Activated naive CD8-positive, alpha-beta T cell treated with anti-CD3 and anti-CD28 coated beads, Interleukin-2, amount 10 ng/mL, durations not matched to agents 7 days and 5 days (primary cell): ENCODE measurements at places on chromosomes 6 and 20. TPM values are rescaled to one million over a fixed set of nuclear protein-coding genes. Genes with fewer than 3 reads are reported as not detected.

DNA sequence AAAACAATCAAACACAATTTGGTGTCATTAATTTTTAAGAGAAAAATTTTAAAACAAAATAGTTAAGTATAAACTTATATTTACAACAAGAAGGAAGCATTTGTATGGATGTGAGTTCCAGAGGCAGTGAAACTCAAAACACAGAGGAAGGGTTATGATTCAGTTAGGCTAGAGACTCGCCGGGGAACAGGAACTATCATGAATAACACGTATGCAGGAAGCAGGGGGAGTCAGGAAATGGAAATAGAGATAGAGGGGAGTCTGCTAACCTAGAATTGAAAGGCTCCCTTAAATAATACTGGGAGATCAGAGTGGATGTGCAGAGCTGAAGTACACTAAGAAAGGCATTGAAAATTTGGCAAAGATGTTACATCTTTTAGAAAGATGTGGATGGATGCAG lies 14.2 kb upstream of the HLA-DRB1 start:
- no peak for DNase-seq

GRCh38 chr6:168574699-168575195 lies 133.8 kb downstream of the SMOC2 start:
- no peak for DNase-seq

DNA sequence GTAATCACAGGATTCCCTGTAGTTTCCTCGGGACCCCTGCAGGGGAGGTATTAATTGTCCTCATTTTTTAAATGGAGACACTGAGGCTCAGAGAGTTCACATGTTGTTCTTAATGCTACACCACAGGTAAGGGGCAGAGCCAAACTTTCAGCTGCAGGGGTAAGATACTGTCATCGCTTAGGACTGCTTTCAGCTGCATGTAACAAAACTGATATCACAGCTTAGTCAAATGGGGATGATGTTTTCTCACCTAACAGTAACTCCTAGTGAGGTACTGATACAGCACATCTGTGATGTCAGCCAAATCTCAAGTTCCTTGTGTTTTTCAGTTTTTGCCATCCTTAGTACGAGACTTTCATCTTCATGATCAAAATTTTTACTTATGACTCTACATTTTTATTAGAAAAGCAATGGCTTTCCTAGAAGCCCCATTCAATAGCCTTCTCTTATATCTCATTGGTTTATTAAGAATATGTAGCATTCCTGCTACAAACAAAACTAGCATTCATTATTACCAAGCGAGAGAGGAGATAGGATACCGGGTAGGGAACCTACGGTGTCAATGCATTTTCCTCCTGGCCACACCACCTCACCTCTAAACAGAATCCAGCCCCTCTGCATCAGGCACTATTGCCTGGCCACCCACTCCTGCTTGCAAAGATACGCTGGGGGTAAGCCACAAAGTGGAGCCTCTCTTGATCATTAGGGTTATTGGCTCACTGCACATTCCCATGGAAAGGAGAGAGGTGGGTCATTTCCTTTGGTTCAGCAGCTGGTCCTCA lies 557.5 kb downstream of the CD83 start:
- no peak for DNase-seq

- no peak for DNase-seq
Observed at GRCh38 chr6:52570291-52570700, 6.6 kb downstream of the TRAM2 start.

GRCh38 chr6:45791211-45792168 lies 224.2 kb downstream of the CLIC5 start:
- no peak for DNase-seq

GRCh38 chr6:99912657-99913056 lies 81.4 kb downstream of the MCHR2 start:
- no peak for DNase-seq

GRCh38 chr6:169326067-169326799 lies 72.6 kb upstream of the THBS2 start:
- no peak for DNase-seq

DNA sequence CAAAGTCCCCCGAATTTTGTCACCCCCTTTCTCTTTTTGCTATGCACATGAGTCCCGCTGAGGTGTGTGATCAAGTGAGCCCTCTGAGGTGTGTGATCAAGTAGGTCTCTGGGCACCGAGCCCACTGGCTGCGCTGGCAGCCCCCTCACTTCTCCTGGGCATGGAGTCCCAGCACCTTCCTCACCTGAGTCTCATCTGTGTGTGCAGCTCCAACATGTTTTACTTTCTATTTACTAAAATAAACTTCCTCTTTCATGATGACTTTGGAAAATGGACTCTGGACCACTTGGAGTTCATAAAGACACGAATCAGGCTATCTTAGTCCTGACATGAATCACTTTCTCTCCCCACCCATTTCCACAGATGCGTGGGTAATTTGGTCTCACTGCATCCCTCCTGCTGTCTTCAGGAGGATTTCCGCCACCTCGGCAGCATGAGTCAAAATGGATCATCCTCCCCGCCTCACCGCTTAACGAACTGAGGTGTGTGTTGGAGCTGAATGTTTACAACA lies 39.8 kb downstream of the PRDM1 start:
- no peak for DNase-seq

GRCh38 chr6:21263531-21264287 lies 329.8 kb upstream of the SOX4 start:
- no peak for DNase-seq

DNA sequence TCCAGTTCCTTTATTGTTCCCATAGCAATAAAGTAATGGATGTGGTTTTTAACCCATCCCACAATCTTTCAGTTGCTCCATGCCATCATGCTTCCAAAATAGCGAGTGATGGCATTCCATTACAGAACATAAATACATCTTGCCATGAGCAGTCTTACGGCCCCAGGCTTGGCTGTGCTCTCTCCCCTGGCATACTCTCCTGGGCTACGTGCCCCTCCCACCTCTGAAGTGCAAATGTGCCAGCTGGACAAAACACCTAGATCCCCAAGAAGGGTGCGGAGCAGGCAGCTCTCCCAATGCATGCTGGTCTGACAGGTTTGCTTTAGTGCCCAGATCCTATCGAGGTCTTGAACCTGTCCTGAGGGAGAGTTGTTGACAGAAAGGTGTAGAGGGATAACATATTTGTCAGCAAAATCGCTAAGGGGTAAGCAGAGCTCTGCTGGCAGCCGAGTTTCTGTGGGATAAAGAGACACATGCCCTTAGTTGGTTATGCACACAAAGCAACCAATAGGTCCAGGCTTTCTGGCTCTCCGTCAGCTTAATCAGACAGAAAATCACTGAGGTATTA lies 43.9 kb upstream of the PAX1 start:
- DNase-seq: no peak

GRCh38 chr6:52577022-52577777 lies at the start of gene TRAM2:
Gene TRAM2, minus strand, starts transcription at chr6:52577060. Its CDS starts 145 bp downstream, at chr6:52576915.
- peak; percentile 78 for DNase-seq

DNA sequence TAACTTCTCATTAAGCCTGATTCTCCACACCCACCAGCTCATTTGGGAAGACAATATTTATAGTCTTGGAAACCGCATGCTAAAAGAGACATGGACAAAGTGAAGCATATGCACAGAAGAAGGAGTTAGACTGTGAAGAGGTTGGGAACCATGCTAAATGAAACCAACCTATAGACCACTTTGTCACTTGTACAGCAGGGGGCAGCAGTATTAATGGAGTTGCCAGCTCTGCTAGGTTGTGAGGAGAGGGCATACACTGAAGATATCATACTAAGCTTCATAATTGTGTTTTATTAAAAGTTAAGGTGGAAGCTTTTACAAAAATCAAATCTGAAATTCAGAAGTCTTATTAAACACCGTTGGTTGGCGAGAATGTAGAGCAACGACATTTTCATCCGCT lies 38.3 kb upstream of the HMGCLL1 start:
- no peak for DNase-seq

DNA sequence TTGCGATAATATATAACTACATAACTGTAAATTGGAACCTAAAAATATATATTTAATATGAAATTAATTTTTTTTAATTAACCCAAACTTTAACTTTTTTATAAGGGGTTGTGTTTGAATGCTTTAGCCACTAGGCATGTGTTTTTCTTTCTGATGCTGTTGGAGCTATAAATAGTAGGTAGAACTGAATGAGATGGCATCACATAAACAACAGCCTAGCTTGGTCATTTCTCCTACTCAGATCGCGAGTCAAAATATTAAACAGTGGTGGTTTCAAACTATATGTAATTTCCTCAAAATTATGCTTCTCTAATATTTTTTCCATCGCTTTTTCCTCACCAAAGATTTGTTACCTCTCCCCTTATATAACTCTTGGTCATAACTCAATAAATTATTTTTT lies 243.2 kb downstream of the ARID1B start:
- no peak for DNase-seq

- DNase-seq: no peak
Observed at GRCh38 chr6:100126790-100127484, 132.9 kb upstream of the MCHR2 start.

DNA sequence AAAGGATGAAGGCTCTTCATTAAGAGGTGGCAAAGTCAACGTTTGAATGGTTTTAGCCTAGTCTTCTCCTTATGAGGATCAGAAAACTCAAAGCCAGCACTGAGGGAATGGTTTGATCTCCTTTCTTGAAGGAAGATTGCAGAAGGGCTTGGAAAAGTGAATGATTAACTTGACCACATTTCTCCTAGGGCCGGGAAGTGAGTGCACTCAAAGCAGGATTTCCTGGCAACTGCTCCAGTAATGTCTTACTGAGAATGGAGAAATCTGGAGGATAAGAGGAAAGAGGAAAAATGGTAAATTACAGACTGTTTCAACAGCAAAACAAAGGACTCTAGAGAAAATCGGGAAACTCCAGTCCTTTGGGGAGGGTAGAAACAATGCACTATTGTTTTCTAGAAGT lies 189.0 kb upstream of the FOXA2 start:
- DNase-seq: no peak

GRCh38 chr20:46128310-46129151 lies 10.4 kb downstream of the CD40 start:
- DNase-seq: peak; percentile 32

- DNase-seq: no peak
Observed at GRCh38 chr6:134521116-134521501, 203.2 kb upstream of the SGK1 start.

DNA sequence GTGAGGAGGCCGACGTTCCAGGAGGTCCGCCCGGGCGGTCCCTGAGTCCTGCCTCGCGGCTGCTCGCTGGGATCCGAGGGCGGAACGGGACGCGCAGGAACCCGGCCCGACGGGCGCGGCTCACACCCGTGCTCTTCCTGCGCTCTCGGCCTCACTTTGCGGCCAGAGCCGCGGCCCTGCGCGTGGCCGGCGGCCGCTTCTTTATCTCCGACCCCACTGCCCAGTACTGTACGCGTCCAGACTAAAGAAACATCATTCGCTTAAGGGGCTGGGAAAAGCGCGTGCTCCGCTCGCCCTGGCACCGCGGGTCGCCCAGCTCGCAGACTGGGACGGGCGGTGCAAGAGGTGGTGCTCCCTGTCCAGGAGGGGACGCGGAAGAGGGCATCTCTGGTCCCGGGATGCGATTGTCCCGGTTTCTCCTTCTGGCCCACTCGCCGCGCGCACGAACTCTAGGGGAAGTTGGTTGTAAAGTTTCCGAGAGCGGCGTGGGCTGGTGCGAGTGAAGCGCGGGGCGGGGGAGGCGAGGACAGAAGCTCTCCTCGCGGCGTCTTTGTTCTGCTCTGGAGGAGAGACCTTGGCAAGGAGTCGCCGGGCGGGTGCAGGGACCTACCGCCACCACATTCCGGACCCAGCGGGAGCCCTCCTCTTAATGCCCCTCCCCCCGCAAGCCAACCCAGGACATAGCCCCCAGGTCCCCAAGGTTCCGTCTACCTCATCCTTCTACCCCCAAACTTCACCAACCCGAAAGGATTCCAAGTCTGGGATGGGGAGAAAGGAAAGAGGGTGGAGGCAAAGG lies 71.0 kb downstream of the SOX4 start:
- DNase-seq: no peak

Gene SLC12A5
- total RNA-seq: 1.9 TPM

Gene THBS2
- total RNA-seq: not detected

Gene FGD2
- 12.4 TPM for total RNA-seq

Gene JPH2
- 0.37 TPM for total RNA-seq

Gene ADGRB3
- not detected for total RNA-seq

Gene PTCRA
- total RNA-seq: not detected

Gene GLO1
- total RNA-seq: 88.8 TPM

Gene ENPP5
- total RNA-seq: 1.4 TPM

Gene DDO
- not detected for total RNA-seq

Gene PLEKHG1
- total RNA-seq: 6.9 TPM

Gene CUL9
- 80.8 TPM for total RNA-seq
